ENCODE measurements at places on chromosomes 6 and 20.

DNA sequence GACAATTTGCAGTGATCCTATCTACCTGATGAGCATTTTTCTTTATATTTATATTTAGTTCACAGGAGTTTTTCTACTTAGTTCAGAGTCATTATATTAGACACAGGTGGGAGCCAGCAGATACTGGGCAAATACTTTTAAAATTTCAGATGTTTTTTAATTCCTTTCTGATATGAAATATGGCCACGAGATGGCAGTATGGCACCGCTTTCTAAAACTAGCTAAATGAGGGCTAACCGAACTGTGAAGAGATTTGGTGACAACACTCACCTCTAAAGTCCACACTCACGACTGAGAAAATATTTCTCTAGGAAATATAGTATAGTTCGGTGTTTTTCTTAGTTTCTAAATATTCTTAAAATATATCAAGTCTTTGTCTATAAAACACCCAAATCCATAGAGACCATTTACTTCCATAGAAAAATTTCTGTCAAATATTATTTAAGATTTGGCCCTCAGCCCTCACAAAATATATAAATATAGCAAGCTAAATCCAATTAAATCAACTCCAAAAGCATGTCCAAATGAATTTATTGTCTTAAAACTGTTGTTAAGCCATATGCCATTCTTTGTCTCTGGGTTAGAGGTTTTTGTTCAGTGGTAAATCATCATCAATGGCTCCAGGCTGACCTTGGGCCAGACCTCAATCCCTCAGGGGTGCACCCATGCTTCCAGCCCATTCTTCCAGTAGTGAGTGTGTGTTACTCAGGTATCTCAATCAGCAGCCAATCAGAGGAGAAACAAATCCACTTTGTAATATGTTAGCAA lies 63.6 kb downstream of the HUS1B start:
- DNase-seq = no peak

DNA sequence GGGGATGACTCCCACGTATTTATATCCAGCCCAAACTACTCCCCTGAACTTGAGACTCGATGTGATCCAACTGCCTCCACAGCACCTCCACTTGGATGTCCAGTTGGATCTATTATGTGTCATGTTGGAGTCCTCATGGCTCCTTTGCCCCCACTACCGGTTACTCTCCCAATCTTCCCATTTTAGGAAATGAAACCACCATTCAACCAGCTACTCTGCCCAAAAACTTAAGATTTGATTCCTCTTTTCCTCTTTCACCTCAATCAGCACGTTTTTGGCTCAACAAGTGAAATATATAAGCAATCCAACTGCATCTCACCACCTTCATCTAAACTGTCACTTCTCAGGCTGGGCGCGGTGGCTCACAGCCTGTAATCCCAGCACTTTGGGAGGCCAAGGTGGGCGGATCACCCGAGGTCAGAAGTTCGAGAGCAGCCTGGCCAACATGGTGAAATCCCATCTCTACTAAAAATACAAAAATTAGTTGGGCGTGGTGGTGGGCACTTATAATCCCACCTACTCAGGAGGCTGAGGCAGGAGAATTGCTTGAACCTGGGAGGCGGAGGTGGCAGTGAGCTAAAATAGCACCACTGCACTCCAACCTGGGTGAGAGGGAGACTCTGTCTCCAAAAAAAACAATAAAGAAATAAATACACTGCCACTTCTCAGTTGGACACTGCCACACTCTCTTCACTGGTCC lies 3.4 kb downstream of the AHCY start:
- DNase-seq = no peak

DNA sequence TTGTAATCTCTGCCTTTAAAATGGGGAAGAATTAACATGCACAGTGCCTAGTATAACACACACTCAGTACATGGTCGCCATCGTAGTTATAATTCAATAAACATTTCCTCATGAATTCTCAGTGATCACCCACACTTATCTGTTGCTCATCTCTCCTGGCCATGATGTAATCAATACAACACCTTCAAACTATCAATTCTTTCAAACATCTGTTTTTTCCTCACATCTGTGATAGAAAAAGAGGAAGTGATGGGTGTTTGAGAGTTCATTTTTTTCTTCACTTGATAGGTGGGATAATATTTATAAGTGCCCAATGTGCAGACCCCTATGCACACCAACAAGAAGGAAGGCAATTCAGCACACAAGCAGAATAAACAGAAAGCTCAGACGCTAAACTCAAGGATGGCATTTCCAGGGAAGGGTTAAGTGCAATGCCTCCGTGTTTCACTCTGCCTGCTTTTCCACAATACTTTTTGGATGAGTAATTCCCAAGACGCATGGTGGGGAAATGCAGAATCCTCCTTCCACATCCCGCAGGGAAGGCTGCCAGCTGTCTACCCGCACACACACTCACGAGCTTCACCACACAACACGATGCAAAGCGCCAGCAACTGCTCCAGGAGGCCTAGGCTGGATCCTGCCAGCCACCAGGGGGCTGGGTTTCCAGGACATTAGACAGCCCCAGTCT lies 100.3 kb downstream of the GMPR start:
- DNase-seq = no peak

GRCh38 chr6:82066991-82067411 lies 180.5 kb downstream of the IBTK start:
- no peak for DNase-seq

- DNase-seq = no peak
Measured at GRCh38 chr6:105382958-105383357, 19.9 kb downstream of the PREP start.

- DNase-seq = no peak
Measured at GRCh38 chr20:23508449-23509229, 17.7 kb downstream of the CST8 start.

DNA sequence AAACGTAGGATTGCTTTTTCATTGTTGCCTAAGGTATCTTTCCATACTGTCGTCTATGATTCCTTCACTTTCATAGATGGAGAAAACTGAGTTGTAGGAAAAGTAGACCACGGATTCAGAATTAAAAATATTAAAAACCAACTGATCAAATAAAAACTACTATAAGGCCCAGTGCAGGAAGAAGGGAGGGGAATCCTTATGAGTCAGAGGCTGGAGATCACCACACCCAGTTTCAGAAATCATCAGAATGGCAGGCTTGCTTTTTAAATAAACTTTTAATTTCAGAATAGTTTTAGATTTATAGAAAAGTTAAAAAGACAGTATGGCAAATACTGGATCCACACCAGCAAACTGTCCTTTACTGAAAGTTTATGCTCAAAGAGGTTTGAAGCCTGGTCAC lies 32.0 kb upstream of the POPDC3 start:
- no peak for DNase-seq

DNA sequence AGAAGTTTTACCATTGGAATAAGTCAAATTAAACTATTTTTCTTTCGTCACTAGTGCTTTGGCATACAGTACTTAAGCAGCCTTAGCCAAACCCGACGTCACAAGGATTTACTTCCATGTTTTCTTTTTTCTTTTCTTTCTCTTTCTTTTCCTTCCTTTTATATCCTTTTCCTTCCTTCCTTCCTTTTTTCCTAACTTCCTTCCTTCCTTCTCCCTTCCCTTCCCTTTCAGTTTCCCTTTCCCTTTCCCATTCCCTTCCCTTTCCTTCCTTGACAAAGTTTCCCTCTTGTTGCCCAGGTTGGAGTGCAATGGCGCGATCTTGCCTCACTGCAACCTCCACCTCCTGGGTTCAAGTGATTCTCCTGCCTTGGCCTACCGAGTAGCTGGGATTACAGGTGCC lies 9.9 kb downstream of the ULBP3 start:
- DNase-seq = no peak

DNA sequence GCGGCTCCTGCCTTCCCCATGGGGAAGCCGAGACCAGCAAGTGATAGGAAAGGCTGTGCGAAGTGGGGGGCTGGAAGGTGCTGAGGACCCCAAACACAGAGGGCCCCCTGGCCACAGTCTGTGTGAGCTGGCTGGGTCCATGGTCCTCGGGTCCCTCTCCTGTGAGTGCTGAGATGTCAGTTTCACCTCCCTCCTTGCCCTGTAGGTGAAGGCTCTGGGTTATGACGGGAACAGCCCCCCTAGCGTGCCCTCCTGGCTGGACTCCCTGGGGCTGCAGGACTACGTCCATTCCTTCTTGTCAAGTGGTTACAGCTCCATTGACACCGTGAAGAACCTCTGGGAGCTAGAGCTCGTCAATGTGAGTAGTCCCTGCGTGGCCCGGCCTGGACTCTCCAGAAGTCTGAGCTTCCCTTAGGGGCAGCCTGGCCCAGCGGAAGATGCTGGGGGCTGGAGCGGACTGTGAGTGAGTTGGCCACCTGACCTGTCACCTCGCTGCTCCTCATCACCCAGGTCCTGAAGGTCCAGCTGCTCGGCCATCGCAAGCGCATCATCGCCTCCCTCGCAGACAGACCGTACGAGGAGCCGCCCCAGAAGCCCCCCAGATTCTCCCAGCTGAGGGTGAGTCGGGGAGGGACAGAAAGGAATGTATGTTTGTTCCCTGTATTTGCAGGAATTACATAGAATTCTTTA lies 61.7 kb downstream of the TCP11 start:
- no peak for DNase-seq

DNA sequence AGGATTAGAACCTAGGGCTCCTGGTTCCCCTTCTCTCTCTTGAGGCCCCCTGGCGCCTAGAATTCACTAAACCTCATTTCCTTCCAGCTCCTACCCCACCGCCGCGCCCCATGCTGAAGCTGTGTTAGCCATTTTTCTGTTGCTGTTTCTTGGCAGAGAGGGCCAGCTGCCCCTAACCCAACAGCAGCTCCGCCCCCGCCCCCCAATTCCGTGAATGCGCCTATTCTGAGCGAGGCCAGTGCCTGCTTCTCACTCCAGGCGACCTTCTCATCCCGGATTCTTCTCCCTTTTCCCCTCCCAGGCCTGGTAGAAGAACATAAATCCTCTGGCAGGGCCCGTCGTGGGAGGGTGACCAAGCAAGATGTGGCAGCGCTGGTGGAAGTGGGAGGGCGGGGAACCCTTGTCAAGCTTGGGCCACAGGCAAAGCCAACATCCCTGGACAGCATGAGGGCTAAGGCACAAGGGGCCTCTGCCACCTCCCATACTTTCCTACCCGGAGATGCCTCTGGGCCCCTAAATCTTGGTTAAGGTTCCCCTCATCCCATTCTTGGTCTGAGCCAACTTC lies 518 bp downstream of the RBPJL start:
- DNase-seq = peak; percentile 32

GRCh38 chr6:104908031-104908887 lies 48.5 kb upstream of the HACE1 start:
- DNase-seq = no peak

DNA sequence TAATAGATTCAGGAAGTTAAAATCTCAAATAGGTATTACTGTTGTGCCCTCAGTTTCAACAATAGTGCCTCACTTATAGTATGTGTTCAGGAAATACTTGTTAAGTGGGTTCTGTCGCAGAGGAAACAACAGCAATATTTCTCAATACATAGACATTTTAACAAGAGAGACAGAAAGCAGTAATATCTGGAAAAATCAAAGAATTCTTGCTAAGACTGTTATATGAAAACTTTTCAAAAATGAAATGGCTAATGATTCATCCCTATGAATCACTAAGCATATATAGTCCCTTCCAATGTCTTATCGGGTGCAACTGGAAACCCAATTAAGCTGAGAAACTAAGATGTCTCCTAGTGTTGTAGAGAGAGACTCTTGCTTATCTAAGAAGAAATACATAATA lies 668.9 kb downstream of the TFAP2A start:
- no peak for DNase-seq

DNA sequence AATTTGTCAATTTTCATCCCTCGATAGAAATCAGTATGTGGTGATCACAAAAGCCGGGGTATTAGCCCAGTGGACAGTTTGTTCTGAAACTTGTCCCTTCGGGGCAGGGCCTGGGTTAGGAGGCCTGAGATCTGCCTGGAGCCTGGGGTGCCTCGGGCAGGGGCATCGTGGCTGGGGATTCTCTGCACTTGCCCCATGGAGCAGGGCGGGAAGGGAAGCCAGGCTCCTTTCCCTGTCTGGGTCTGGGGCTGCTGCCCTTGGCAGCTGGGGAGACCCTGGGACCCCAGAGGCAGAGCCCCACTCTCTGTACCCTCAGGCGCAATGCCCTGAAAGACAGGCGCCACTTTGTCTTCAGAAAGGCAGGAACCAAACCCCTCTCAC lies 27.4 kb downstream of the NTSR1 start:
- DNase-seq = no peak

DNA sequence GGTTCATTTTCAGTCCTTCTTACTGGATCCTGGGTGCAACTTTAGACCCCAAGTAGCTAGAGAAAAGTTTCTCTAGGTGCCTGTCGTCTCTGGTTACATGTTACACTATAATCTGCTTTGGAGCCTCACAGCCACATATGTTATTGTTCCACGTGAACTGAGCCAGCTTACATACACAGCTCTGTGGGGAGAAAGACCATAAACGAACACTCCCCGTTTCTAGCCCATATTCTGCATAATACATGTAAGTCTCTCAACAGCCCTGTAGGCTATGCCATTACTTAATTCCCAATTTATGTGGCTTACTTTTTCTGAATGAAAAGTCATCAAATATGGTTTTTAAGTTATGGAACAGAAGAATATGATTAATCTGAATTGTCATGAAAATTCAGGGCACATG lies 233.8 kb downstream of the BCKDHB start:
- DNase-seq = no peak

DNA sequence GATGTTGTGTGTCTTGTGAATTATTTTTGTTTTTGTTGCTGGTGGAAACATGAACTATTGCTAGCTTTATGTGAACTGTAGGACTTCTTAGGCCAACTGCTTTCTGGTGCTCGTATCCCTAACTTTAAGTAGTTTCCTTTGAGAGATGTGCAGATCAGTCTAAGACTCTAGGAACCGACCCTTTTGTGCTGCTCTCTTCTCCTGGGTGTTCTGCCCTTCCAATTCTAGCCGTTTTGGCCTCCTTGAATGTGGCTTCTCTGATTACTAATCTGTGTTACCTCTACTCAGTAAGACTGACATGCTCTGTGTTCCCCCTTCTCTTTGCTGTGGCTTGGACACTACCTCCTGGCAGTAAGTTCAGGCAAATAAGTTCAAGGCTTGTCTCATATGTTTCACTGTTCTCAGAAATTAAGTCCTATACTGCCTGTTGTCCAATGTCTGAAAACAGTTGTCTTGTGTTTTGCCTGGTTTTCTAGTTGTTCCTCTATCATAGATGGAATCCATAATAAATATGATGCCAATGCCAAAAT lies 58.0 kb downstream of the FOXO3 start:
- no peak for DNase-seq

- DNase-seq = no peak
Measured at GRCh38 chr20:46252352-46253091, 55.8 kb downstream of the CDH22 start.

- no peak for DNase-seq
Measured at GRCh38 chr6:149991838-149992237, 28.1 kb downstream of the ULBP1 start.

- DNase-seq = no peak
Measured at GRCh38 chr6:131231103-131231502, 95.8 kb downstream of the AKAP7 start.

- peak; percentile 89 for DNase-seq
Measured at GRCh38 chr6:139028215-139028657, 309 bp upstream of the ABRACL start.

GRCh38 chr6:148893481-148893880 lies 146.7 kb downstream of the UST start:
- no peak for DNase-seq

GRCh38 chr20:48105526-48105925 lies 320.2 kb upstream of the SULF2 start:
- no peak for DNase-seq

All from H9 (cell line).